ENCODE measurements at places on chromosomes 7 and 10.

GRCh38 chr10:121873236-121873635, 54.6 kb downstream of the ATE1 start:
- DNase-seq: no peak

DNA sequence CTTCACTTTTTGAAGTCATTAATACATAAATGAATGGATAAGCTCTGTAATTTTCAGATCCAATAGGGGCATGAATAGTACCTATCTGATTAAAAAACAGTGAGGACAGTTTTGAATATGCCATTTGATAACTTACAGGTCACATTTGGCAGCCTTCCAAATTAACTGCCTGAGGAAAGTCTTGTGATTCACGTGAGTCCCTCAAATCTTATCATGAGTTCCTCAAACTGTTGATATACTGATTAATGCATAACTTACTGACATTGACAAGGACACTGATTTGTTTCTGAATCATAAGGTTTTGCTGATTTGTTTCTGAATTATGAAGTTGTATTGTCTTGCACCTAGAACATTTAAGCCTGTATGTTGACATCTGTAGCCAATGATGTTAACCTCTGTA, 55.1 kb downstream of the ANKMY2 start:
- DNase-seq: peak; percentile 53

- no peak for DNase-seq
Observed at GRCh38 chr10:7810443-7810842, 7.9 kb upstream of the TAF3 start.

GRCh38 chr10:67239864-67240497, 314.1 kb downstream of the LRRTM3 start:
- DNase-seq: no peak

- peak; percentile 5 for DNase-seq
Observed at GRCh38 chr7:13035233-13035632, 347.8 kb downstream of the ARL4A start.

DNA sequence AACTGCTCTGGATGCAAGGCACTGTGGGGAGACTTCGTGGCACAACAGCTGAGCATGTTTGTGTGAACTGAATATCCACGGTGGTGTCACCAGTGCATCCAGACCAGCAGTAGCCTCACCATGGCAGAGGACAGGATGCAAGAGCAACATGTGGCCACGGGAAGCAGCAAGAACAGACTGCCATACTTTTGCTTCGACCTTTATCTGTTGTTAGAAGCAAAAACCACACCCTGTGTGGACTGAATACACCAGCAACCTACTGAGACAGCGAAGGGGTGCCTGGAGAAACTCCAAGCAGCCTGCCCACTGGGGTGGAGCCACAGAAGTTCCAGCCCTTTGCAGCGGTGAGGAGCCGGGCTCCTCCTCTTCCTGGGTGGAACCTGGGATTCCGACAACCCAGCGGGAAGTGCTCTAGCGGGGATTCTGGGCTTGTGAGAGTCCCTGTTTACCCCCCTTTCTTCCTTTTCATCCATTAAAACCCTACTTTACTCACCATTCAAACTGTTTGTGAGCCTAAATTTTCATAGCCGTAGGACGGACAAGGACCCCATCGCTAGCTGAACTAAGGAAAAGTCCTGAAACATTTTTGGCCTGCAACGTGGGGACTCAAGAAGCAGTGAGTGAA, 584.9 kb downstream of the GRM8 start:
- DNase-seq: no peak

- DNase-seq: no peak
Observed at GRCh38 chr10:76735866-76736265, 901.7 kb downstream of the KCNMA1 start.

- peak; percentile 48 for DNase-seq
Observed at GRCh38 chr7:2941216-2941859, 97.2 kb upstream of the GNA12 start.

DNA sequence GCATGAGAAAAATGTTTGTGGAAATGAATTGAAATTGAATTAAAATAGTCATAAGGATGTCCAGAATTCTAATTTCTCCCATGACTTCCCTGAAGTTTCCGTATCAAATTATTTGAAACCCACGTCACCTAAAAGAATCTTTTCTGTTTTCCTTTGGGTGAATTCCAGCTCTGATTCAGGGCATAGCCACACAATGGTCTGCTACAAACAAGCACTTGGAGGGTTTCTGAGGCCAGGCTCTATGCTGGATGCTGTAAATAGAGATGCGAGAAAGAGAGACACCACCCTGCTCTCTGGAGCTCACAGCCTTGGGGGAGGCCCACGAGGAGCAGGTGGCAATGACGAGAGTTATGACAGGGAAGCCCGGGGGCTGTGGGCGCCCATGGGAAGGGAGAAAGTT, 33.6 kb downstream of the GHRHR start:
- no peak for DNase-seq

GRCh38 chr7:92614660-92615174, 24.5 kb upstream of the FAM133B start:
- DNase-seq: no peak

GRCh38 chr7:46756996-46757395, 824.9 kb downstream of the TNS3 start:
- DNase-seq: no peak

- DNase-seq: no peak
Observed at GRCh38 chr7:82056282-82056681, 286.4 kb upstream of the HGF start.

GRCh38 chr7:145156834-145157233, 321.0 kb upstream of the TPK1 start:
- DNase-seq: no peak

DNA sequence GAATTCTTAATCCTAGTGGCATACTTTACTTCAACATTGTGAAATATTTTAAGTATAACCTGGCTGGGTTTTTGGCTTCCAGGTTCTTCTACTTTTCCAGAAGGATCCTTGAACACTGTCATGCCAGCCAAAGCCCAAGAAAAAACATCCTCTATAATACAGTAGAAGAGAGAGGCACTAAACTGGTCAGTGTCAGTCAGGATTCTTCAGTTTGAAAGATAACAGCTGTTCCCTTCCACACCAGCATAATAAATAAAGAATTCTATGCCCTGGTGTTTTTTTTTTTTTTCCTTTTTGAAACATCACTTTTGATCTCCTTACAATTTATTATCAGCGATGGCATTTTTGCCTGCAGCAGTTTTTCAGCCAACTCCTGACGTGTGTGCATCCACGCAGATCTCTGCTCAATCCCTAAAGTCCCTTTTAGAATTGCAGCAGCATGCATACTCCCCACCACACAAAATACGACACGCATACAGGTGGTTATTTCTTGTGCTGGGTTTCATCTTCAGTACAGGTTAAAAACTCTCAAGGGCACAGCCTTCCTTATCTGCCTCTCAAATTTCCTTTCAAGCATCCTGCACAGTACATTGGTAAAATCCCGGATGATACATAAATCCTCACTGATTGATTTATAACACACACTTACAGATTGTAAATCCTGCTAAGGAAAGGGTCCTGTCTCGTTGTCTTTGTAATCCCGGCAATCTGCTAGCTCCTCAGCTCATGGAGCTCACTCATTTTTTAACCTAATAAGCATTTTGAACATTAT, 100.2 kb downstream of the TPK1 start:
- no peak for DNase-seq

DNA sequence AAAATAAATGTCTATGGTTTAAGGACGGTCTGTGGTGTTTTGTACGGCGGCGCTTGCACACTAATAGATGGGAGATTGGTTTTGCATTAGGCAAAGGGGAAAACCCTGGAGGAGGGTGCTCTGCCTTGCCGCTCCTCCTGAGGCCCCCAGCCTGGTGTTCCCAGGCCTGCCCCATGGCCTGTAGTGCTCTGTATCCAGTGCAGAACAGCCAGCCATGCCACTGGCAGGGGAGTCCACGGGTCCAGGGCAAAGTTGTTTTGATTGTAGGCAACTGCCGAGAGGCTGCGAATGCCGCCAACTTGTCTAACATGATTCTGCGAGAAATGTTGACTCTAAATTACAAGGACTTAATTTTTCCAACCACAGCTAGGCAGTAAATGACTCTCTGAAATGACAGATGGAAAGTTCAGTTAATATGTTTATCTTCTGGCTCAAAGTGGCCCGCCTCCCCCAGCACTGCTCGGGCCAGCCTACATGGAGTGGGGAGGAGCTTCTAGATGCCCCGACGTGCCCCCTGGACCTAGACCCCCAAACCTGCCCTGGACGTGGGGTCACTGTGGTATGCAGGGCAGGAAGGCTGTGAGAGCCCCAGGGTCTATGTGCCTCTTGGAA, 104.6 kb upstream of the GDF10 start:
- DNase-seq: no peak

DNA sequence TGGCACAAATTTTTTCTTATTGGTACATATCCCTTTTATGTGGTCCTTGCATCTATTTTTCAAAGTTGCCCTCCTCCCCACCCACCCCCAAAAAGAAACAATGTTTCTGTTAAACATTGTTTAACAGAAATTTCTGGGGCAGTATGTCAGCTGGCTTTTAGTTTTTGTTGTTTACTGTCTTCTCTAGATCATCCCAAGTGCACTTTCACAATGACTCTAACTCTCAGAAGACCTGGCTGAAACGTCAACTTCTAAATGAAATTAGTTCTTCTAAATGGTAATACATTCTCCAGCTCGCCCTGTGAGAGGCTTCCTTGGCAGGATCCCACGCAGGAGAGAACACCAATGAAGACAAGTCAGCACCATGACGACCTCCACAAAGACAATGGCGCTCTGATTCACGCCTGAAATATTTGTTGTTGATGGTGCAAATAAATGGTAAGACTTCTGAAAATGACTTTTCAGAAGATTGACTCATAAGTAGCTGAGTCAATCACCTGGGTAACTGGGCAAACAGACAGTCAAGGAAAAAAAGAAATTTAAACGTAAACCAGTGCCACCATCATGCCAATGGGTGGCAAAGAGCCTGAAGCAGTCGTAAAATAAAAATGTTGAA, 293.7 kb downstream of the FZD1 start:
- no peak for DNase-seq

DNA sequence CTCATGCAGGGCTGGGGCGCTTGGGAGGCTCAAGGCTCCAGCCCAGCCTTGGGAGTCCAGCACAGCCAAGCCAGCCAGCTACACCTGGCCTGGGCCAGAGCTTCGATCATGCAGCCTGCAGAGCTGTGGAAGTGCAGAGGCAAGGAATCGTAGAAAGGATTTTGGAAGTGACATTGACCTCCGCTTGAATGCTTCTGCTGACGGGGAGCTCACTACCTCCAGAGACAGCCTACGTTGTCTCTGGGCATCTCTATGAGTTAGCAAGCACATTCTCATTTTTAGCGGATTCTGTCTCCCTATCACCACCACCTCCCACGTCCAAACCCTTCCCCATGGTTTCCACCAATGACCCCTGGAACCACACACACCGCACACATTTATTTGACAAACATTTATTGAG, 88.5 kb downstream of the MICALL2 start:
- no peak for DNase-seq

DNA sequence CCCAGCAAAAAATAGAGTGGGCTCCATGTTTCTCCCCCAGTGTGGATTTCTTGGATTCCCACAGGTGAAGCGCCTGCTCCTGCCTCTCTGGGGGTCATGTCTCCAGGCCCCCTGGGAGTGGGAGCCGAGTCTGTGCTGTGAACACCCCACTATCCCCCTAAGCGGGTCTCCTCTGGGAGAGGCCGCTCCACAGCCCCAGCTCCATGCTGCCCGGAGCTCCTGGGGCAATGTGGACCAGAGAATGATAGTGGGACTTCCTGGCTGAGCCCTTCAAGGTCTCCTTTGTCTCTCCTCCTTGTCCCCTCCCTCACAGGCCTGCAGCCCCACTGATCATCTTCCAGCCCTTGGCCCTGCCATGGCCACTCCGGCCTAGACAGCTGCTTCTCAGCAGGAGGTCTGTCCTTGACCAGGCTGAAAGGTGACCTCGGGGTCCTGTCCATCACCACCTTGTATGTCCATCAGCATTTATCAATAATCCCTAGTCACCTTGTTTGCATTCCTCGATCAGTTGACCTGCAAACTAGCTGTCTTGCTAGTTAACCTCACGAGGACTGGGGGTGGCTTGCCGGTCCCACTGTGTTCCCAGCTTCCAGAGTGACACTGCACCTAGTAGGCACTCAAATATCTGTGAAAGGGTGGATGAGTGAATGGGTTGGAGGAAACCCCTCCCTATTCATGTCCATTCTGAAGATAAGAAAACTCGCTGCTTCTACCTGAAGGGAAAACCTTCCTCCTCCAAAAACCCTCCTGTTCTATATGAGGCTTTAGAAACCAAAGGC, 776 bp upstream of the CALML3 start:
- DNase-seq: no peak

- DNase-seq: no peak
Observed at GRCh38 chr7:35988818-35989217, 164.2 kb upstream of the EEPD1 start.

DNA sequence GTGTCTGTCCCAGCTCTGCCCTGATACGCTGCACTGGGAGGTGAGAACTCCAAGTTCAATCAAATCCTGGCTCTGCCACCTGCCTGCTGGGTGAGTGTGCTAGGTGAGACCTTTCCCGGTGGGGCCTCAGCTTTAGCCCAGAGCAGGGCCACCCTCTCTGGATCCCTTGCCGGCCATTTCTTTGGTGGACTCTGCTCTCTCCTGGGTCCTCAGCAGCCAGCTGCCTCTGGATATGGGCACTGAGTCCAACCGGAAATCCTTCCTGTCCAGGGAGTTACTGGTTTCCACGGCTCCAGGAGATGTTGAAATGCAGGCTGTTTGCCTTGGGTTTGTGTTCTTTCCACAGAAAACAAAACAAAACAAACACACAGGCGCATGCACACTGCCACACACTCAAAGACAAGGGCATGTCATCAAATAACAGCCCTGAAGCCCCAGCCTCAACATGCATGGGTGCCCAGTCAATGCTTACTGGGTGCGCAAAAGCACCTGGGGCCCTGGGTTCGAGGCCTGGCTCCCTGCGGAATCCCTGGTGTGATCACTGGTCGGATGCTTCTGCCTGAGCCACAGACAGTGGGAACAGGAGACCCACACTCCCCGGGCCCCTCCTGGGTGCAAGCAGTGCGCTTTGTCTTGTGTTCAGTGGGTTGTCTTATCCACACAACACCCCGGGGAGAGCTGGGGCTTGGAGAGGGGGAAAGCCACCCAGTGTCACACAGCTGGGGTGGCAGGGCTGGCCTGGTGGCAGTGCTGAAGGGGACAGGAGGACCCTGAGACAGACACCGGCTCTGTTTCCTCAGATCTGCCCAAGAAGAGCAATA, 33.1 kb downstream of the PPIF start:
- DNase-seq: no peak

DNA sequence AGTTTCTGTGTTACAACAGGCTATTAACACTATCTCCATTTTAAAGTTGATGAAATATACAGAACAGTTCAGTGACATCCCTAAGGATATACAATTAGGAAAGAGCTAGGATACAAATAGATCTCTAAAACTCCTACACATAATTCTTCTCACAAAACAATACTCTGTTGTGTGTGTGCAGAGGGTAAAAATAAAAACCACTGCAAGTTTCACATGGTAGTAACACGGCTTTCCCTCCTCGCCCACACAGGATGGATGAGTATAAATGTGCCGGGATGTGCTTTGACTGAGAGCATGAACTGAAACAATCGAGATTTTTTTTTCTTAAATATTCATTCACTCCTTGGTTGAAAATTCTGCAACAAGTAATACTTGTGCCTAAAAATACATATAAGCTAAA, 131.5 kb upstream of the C1QL3 start:
- DNase-seq: no peak

All from hematopoietic multipotent progenitor cell treated with erythropoietin and hydrocortisone succinate and interleukin-3 and kit ligand, for 4 days (in vitro differentiated cells).